ENCODE measurements at places on chromosomes 4 and X.

GRCh38 chr4:83504503-83504902 lies 19.6 kb upstream of the ABRAXAS1 start:
- DNase-seq = no peak

DNA sequence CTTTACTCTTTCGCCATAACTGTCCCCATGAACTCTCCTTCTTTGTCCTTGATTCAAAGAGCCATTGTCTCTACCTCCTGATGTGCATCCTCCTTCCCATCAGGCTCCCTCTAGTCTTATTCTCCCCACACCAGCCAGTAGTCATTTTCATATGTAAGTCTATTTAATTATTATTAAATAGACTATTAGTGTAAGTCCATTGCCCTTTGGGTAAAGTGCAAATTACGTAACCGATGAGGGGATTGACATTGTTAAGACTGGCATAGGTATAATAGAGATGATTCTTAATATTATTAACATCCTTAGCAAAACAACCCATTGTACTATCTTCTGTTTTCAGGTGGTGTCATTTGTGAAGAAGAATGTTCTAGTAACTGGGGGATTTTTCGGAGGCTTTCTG lies 16.7 kb downstream of the CMC4 start:
- no peak for DNase-seq

DNA sequence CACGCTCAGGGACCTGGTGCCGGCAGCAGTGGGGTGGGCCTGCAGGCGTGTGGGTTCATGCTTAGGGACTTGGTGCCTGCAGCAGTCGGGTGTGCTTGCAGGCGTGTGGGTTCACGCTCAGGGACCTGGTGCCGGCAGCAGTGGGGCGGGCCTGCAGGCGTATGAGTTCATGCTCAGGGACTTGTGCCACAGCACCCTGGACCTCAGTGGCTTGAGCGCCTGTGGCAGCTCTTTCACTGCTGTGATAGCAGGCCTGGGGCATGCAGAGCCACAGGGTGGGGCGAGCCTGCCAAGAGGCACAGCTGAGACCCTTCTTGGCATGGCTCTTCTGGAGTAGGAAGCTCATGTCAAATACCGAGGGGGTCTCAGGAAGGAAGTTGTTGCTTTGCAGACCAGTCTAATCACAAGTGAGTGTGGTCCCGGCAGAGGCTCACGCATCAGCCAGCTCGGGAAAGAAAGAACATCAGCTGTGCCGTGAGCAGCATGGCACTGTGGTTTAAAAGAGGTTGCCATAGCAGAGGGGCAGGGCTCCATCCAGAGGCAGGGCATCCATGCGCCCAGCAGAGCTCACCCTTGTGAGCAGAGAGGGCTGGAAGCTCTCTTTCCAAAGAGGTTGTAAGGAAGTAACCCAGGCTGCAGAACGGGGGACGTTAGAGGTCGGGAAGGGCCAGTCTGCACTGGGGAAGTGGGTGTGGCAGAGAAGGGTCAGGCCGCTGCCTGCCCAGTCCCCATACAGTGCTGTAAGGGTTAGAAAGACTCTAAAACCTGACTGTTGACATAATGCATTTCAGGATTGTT lies 21.1 kb downstream of the PIGG start:
- no peak for DNase-seq

DNA sequence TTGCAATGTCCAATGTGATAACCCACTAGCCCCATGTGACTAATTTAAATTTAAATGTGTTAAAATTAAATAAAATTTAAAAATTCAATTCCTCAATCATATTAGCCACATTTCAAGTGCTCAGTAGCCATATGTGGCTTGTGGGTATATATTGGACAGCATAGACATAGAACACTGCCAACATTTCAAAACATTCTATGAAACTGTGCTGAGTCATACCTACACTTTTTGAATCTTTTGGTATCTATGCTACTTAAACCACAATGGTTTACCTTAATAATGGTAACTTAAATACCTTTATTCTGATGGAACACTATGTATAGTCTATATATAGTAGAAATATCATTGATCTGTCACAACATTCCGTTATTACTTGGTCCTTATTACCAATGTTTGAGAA lies 223.4 kb upstream of the ATOH1 start:
- no peak for DNase-seq

DNA sequence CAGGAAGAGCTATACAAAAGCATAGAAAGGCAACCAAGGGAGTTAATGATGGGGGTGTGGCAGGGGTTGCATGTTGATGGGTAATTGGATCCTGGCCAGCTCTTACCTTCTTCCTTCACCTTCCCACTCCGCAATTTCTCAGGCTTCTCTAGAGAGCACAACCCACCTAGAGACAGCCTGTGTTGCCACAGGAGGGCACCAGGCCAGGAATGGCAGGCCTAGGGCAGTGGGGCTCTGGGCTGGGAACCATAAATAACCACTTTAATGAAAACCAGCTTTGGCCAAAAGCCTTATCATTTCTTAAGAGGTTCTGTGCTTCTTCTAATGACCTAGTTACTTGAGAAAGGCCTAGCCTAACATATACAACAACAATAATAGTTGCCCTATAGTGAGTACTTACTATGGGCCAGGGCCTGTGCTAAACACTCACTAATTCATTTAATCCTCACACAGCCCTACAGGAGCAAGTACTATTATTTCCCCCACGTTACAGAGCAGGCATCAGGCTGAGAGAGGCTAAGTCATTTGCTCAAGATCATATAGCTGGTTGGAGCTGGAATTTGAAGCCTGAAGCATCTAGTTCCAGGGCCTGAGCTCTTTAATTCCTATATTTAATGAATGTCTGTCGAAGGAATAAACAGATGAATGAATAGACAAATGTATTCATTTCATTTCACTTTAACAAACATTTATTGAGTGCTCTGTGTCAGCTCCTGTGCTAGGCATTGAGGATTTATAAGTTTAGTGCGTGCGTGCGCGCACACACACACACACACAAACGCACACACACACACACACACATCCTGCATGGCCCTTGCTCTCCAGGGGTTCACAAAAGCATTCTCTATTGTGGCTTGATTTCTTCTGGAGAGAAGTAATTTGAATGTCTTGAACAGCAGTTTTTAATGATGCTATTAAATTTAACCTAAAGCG lies 66.8 kb downstream of the RTL9 start:
- no peak for DNase-seq

DNA sequence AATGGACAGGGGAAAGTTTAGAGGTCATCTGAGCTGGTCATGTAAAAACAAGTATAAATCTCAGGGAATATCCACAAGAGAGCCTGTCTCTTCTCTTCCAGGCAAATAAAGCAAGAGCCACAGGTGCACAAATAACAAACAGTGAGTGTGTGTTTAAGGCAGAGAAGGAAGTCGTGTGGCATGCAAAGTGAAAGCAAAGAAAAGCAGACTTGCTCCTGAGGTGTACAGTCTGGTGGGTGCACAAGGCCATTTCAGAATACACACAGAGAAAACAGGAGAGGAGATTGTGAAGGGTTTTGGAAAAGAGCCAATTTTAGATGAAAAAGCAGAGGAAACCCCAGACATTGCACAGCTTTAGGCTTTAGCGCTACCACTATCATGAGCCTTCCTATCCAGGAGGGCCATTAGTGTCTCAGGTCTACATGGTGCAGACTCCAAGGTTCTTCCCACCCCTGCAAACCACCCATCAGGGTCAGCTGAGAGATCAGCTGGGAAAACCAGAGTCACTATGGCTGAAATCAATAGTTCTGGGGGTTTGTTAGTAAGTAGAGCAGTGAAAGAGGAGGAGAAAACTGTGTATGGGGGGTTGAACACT lies 355.8 kb downstream of the KLHL4 start:
- DNase-seq = no peak

GRCh38 chrX:1477801-1478458 lies 25.2 kb upstream of the ASMTL start:
- no peak for DNase-seq

DNA sequence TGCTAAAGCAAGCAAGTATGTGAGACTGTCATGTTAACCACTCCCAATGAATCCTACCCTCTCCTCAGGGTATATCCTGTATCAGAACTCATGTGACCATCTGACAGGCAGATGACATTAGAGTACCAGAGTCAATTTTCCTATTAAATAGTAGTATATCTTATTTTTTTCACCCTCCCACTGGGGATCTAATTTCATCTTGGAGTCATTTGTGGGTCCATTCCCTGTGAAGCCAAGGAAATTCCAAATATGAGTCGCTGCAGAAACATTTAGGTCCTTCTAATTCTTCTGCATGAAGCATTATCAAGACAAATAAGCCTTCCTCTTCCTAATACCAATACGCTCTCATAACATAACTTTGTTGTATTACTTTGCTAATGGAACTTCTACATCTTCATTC lies 52.2 kb upstream of the BLTP1 start:
- DNase-seq = no peak

- no peak for DNase-seq
Measured at GRCh38 chrX:54776987-54777672, 20.9 kb downstream of the ITIH6 start.

DNA sequence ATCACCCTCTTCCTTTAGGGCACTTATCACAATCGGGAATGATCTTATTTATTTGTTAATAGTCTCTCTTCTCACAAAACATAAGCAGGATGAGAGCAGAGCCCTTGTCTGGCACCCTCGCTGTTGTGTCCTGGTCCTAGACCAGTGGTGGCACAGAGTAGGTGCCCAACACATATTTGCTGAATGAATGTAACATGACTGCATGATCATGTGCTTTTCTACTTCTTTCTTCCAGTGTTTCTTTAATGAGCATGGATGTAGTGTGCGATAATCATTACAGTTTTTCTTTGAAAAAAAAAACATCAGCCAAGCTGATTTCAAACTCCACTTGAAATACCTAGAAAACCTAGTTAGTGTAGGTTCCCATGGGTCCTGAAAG lies 164.1 kb downstream of the CHIC2 start:
- no peak for DNase-seq

GRCh38 chr4:180637616-180638015 lies 1605.6 kb upstream of the TENM3 start:
- no peak for DNase-seq

- no peak for DNase-seq
Measured at GRCh38 chr4:3013839-3014350, 50.5 kb downstream of the GRK4 start.

- DNase-seq = no peak
Measured at GRCh38 chr4:172232966-172233365, 419.8 kb downstream of the GALNTL6 start.

GRCh38 chr4:108255203-108255747 lies 86.5 kb upstream of the LEF1 start:
- DNase-seq = no peak

DNA sequence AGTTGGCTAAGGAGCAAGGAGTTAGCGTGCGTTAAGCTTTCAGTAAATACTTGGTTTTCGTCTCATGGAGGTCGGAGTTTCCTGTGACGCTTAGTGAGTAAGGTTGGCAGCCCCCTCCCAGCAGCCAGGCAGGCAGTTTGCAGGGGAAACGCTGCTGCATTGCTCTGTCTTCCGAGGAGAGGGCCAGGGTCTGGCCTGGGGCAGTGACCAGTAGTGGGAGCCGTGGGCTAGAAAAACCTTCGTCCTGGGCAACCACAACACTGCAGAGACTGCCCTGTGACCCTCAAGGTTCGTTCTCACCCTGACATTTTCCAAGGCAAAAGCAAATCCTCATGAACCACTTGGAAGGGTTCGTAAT lies 432 bp downstream of the TMEM175 start:
- no peak for DNase-seq

DNA sequence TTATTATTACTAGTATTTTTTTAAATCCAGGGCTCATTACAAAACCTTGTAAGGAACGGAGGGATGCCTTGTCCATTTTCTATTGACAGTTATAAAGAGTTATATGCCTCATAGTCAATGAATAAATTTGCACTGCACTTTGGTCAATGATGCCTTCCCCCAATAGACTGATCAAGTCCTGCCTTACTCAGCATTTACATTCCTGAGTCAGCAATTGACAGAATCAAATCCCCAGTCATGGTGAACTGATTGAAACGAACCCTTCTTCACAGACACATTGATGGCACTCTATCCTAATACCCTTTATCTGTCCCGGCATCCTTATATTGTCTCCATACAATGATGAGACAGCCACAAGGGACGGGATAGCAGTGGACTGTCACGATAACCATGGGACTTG lies 213.2 kb downstream of the NLGN4X start:
- DNase-seq = no peak

- no peak for DNase-seq
Measured at GRCh38 chrX:7314425-7314824, 166.5 kb upstream of the PUDP start.

DNA sequence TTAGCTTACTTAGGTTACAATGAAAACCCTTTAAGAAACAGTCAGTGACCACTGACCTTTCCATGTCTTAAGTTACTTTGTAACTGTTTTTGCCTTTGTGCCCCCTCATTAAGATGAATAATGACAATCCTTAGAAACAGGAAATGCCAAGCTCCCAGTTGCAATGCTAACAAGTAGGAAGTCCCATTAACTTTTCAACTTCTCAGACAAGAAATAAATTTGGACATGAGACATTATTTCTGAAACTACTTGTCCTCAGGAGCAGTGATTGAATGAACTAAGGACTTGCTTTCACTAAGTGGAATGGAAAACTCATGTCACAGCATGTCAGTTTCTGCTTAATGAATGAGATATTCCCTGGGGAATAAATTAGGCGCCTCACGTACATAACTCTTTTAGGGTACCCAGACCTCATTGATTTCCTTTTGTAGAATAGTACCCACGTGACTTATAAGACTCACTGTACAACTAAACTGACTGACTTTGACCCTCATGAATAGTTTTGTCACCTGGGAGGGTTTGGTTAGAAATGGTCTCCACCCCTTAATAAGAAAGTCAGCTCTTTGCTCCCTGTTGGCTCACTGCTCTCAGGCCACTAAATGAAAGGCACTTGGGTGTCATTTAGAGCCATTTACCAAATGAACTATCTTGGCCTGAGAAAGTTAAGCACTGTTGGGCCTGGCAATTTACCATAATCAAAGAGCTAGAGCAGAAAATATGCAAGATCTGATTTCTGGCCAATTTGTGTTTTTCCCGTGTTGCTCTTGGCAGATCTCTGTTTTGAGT lies 383.9 kb downstream of the RPA4 start:
- no peak for DNase-seq

DNA sequence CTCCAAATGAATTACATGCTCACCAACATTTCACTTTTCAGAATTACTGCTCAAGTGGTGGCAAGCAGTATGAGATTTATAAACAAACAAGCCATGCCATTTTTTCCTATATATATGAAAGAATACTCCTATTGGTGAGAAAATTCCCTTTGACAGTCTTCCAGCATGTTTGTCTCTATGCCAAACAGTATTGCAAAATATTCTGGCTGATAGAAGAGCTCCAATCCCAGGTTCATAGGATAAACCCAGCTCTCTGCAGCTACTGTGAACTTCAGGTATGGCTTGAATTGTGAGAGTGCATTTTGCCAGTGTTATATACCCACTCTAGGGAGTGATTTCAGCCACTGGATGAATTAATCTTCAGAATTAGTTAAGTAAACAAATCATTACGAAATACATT lies 108.8 kb downstream of the MAGEC2 start:
- no peak for DNase-seq

All from GM04503 (cell line).